ENCODE measurements at places on chromosomes 4 and X.

GRCh38 chrX:46587158-46587557 is 13.6 kb downstream of the CHST7 start:
- DNase-seq = no peak

GRCh38 chrX:3286196-3286945 is 60.1 kb downstream of the MXRA5 start:
- DNase-seq = no peak

DNA sequence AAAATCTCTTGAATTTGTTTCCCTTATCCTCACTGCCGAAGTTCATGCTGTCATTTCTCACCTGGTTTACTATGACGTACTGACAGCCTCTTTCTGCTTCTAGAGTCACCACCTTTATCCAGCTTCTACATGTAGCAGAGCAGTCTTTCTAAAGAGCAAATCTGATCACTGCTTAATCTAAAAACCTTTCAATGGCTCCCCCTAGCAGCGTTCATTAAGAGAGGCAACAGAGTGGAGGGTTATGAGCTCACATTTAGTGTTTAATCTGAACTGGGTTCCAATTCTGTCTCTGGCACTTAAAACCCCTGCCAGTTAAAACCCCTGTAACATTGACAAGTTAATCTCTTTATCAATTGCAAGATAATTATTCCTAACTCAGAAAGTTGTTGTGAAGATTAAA is 4.4 kb downstream of the RBPJ start:
- no peak for DNase-seq

DNA sequence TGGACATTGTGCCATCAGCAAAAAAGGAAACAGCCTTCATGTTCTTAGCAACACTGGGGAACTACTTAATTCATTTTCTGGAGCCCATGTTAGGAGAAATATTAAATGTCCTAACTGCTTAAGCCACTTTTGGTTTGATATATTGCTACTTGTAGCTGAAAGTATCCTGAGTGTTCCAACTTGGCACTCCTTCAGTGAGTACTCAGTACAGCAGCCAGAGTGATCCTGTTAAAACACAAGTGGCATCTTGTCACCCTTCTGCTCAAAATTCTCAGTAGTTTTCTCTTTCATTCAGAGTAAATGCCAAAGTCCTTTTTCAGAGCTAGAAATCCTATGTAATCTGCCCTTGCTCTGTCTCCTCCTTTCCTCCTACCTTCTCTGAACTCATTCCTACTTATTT is 522.0 kb downstream of the GRID2 start:
- no peak for DNase-seq

DNA sequence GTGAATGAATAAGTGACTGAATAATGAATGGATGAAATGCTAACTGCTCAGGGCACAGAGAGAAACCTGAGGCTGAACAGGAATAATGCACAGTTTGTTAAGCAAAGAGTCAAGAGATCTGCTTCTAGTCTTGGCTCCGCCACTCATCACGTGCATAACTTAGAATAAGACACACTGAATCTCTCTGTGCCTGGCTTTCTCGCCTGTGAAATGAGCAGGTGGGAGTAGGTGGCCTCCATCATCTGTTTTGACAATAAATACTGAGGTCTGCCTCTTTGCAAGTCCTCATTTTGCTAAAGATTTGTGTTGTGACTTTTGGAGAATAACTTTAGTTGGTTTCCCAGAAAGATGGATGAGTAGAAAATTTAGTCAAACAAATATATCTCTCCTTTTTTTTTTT is 318.0 kb downstream of the FBXW7 start:
- DNase-seq = no peak
